ENCODE measurements at places on chromosomes 1 and 21. TPM values are rescaled to one million over a fixed set of nuclear protein-coding genes. Genes with fewer than 3 reads are reported as not detected.

The PTPN22 gene
- polyA plus RNA-seq = 0.94 TPM

The OR2T11 gene
- polyA plus RNA-seq = not detected

The HUNK gene
- 5.6 TPM for polyA plus RNA-seq

The DENND2D gene
- polyA plus RNA-seq = 22.0 TPM

The BEND5 gene
- polyA plus RNA-seq = 31.5 TPM

The SLC30A2 gene
- polyA plus RNA-seq = 0.20 TPM

The DUSP23 gene
- 12.4 TPM for polyA plus RNA-seq

The DYNLT5 gene
- polyA plus RNA-seq = 6.9 TPM

The GJC2 gene
- polyA plus RNA-seq = 2.2 TPM

The SOX13 gene
- 41.0 TPM for polyA plus RNA-seq

The SDE2 gene
- 22.8 TPM for polyA plus RNA-seq

The CD164L2 gene
- polyA plus RNA-seq = 0.18 TPM

The VAV3 gene
- 6.5 TPM for polyA plus RNA-seq

Measured in right lung (tissue), 10 donors.